Stimulated activated CD4-positive, alpha-beta T cell treated with anti-CD3 and anti-CD28 coated beads, Interleukin-1b, Interleukin-23, amount 100 ng/mL, for 1 hour (primary cell): ENCODE measurements at places on chromosomes 4 and X.

DNA sequence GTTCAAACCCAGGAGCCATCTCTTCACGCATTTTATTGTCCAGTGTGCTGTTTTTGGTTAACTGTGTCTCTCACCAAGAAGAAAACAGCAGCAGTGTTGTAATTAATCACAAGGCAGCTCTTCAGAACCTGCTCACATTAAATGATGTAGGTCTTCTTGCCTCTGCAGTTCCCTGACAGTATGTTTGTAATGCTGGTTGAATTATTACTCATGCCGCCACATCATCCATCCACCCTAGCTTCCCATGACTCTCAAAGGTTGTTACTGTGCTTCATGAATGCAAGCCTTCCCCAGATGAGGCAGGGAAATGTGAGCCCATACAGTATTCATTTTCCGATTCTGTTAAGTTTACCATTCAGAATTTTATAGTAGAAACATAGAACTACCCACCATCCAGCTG lies 17.4 kb downstream of the TLR10 start:
- DNase-seq = no peak

DNA sequence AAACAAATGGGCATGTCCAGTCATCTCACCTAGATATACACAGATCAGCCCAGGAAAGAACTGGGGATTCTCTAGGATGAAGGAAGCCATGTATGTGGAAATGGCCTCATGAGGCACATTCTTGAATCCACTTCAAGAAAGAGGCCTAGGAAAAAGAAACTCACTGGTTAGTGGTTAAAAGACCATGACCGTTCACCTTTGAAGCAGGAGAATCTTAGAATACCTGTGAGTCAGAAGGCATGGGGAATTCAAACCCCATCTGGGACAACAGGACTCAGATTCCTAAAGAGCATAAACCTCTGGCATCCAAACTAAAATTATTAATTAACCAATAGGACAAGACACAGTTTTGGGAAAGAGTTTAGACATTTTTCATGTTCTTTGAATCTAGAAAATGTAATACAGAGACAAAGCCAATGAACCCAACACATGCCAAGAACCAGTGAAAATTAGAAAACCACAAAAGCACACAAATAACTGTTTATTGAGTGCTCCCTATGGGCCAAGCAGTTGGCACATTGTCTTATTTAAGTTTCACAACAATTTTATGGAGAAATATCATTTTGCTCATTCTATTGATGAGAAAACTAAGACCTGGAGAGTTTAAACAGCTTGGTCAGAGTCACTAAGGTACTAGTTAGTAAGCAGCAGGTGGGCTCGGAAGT lies 97.5 kb downstream of the NPNT start:
- no peak for DNase-seq

DNA sequence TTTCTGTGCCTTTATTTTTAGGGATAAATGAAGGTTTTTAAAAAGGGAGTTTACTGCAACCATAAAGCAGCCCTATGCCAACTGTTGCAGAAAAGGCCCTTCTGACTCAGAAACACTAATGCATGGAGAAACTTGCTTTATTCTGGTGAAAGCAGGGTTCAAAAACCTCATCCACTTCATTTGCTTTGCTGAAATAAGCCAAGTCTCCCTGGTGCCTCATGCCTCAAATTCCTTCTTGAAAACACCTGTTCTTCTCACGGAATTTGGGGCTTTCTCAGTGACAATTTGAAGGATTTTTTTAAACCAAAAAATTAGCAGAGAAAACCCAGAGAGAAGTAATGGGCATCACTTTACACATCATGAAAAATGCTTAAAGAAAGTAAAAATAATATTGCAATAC lies 349.0 kb downstream of the PCDH7 start:
- no peak for DNase-seq

GRCh38 chrX:57417827-57418226 lies 131.3 kb downstream of the FAAH2 start:
- DNase-seq = no peak

DNA sequence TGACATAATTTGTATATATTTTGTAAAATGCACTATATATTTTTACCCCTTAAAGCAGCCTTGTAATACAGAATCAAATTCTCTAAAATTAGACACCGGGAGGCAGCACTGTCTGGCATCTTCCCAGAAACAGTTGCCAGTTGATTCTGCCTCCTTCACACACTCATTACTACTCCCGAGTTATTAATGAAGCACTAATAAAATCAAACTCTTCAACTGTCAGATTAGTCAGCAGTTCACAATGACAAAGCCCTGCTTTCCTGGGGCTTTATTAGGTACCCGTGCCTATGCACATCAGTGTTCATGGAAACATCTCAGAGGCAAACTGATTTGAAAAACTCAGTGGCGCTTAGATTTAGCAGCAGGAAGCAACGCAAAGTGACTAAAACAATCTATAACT lies 103.5 kb upstream of the VEGFC start:
- no peak for DNase-seq

DNA sequence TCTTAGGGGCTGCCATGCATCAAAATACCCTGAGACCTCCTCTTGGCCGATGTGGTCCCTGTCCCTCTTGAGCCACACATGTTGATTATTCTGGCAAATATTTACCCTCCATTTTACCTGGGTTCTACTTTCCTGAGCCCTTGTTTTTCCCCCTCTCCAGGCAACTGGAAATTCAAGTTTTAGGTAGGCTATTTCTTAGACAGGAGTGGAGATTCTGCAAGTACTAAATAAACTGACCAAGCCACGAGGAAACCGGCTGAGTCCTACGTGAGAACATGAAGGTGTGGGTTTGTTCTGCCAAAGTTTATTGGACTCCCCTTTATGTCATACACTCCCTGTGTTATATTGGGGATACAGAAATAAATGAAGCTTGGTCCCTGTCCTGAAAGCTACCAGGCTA lies 88.1 kb downstream of the RTL5 start:
- DNase-seq = no peak

- DNase-seq = no peak
These were observed 18.2 kb downstream of the HAND2 start for GRCh38 chr4:173511787-173512361.

DNA sequence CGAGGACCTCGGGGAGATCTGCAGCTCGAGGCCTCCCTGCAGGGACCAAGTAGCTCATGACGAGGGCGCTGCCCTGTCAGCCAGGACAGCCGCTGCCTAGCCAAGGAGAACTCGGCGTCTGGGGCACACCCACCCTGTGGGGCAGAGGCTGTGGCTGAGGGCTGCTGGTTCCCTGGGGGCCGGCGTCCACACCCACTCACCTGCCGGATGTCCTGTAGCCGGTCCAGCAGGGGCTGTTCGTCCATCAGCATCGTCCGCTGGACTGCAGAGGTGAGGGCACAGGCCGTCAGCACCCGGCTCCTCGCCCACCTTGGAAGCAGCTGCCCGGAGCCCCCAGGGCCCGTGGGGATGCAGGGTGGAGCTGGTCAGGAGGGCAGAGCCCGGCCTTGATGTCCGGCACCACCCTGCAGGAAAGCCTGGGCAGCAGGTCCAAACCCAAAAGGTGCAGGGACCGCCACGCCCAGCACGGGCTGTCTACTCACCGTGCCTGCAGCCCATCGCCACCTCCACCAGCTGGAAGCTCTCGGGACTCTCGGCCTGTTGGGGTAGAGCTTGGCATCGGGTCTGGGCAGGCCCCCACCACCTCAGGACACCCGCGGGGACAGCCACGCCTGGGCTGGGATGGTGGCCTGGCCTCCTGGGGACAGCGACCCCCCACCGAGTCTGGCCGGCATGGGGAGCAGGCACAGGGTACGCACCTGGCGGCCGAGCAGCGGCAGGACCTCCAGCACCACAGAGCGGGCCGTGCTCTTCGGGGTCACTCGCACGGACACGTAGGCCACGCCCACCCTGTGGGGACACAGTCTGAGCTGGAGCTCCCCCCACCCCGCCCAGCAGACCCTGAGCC lies 6.9 kb downstream of the DGKQ start:
- no peak for DNase-seq

- no peak for DNase-seq
These were observed 69.0 kb downstream of the STAG2 start for GRCh38 chrX:124030520-124030919.

GRCh38 chr4:37802068-37802666 lies 24.3 kb upstream of the PGM2 start:
- DNase-seq = no peak

GRCh38 chrX:13956998-13957397 lies 72.7 kb downstream of the GEMIN8 start:
- DNase-seq = no peak

DNA sequence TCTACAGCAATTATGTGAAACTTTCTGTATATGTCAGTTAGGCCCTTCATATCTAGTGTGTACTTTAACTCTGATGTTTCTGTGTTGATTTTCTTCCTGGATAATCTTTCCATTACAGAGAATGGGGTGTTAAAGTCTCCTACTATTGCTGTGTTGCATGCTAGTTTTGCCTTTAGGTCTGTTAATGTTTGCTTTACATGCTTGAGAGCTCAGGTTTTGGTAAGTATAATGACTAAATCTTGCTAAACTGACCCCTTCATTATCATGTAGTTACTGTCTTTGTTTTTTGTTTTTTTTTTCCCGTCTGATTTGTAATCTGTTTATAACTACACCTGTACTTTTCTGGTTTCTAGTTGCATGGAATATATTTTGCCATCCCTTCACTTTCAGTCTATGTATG lies 63.6 kb upstream of the UGT2B15 start:
- no peak for DNase-seq

DNA sequence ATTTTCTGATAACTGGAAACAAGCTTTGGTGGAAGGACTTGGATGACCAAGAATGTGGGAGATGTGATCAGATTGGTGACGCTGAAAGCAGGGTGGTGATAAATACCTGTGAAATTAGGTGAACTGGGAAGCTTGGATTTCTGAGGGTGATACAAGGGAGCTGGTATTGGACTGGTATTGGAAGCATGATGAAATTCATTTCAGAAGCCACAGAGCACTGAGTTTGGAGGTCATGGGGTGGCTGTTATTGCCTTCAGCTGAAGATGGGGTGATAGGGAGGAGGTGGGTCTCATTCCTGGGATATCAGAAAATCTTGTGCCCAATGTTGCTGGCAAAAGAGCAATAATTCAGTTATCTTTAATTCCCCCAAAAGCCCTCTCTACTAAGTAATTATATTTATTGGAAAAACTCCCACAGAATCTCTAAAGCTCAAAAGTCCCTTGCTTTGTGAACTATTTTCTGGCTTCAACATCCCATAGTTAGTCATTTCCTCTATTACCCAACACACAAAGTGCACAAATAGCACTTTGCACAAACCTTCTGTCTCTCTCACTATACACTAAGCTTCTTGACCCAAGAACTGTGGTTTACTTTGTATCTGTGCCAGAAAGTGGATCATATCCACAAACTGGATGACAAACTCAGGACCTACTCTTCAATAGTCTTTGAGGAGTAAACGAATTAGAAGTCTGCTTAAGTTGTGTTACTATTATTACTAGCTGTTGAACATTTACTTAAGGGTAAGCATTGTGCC lies 23.1 kb upstream of the CAMK2D start:
- DNase-seq = no peak

GRCh38 chr4:17535242-17535641 lies 20.3 kb downstream of the CLRN2 start:
- DNase-seq = no peak

- no peak for DNase-seq
These were observed 18.5 kb upstream of the OPN1LW start for GRCh38 chrX:154125391-154126040.

DNA sequence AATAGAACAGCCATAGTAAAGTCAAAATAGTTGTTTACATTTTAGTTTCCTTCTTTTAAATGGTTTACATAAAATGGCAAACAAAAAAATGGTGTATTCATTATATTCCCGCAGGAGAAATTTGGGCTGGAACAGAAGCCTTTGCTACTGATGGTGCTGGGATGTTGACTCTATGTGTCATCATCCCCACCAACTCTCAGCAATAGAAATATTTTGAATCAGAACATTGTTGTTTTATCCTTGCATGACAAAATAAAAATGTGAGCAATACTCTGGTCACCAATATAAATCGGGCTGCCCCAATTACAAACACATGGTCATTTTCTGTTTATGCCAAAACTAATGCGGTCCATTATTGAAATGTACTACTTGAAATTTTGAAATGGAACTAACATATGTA lies 1131.6 kb upstream of the PCDH7 start:
- DNase-seq = no peak

GRCh38 chr4:176163041-176163440 lies 32.3 kb downstream of the SPATA4 start:
- no peak for DNase-seq

DNA sequence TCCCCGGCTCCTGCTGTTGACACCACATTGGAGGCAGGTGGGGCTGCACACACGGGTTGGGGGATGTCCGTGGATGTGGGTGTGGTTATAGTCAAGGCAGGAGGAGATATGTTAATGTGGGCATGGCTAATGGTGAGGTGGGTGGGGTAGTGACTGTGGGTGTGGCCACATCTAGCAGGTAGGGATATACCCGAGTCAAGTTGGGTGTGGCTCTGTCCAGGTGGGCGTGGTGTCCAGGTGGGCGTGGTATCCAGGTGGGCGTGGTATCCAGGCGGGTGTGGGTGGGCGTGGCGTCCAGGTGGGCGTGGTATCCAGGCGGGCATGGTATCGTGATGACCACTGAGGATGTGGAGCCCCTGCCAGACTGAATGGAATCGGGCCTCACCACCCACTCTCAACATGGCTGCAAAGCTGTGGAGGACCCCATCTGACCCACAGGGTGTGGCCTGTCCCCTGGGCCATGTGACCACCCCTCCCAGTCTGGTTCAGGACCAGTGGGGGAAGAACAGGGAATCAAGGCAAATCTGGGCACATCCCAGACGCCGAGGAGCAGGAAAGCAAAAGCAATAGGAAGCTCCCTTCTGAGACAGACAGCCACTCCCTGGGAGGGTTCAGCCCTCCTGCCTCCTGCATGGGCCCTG lies 21.0 kb downstream of the MAN2B2 start:
- no peak for DNase-seq

DNA sequence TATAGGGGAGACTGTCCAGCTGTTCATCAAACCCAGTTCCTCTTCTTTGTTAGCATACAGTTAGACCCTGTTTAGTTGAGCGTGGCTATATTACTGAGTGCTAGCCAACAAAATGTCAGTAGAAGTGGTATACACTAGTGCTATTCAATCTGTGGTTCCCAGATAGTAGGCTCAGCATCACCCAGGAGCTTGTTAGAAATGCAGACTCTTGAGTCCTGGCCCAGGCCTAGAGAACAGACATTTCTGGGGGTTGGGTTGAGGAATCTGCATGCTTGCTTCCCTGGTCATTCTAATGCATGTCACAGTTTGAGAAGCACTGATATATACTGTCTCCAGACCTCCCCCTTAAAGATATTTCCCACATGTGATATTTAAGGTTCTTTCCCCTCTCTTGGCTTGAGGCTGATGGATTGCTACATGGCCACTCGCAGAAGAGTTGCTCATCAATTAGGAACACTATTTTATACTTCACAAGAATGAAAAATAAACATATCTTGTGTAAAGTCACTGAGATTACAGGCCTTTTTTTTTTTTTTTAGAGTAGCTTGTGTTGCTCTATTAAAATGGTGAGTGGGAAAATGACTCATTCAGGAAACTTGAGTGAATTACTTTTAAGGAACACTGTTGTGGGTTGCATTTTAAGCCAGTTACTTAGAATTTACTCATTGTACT lies 289.0 kb downstream of the STIM2 start:
- DNase-seq = no peak

- DNase-seq = no peak
These were observed 1.8 kb downstream of the SFRP2 start for GRCh38 chr4:153787061-153787560.

- no peak for DNase-seq
These were observed at the start of gene KCNE5 for GRCh38 chrX:109624641-109625616. Gene KCNE5 (minus strand): TSS chrX:109625172. CDS start chrX:109625020, 152 bp downstream.

- no peak for DNase-seq
These were observed 82.2 kb downstream of the TENM3 start for GRCh38 chr4:182325397-182325796.
